Aorta (tissue), 5 donors: ENCODE measurements at places on chromosomes 13 and 19. TPM values are rescaled to one million over a fixed set of nuclear protein-coding genes. Genes with fewer than 3 reads are reported as not detected.

The KCNRG gene
- 0.45 TPM for total RNA-seq

The ARHGAP33 gene
- total RNA-seq = 12.3 TPM

The ZNF468 gene
- 10.5 TPM for total RNA-seq

The SBNO2 gene
- 165 TPM for total RNA-seq

The CGB1 gene
- total RNA-seq = not detected

The RANBP3 gene
- total RNA-seq = 63.2 TPM

The APOC1 gene
- 14.8 TPM for total RNA-seq

The CD22 gene
- total RNA-seq = 3.1 TPM

The CDC42EP5 gene
- total RNA-seq = 52.8 TPM

The CGB3 gene
- total RNA-seq = not detected

The PTPRS gene
- total RNA-seq = 220 TPM

The CFAP97D2 gene
- not detected for total RNA-seq

The SHFL gene
- total RNA-seq = 32.1 TPM

The PIK3R2 gene
- total RNA-seq = 21.8 TPM

The ZNF296 gene
- 0.19 TPM for total RNA-seq

The PLVAP gene
- 411 TPM for total RNA-seq

The KIR2DL4 gene
- total RNA-seq = not detected

The FUT2 gene
- total RNA-seq = not detected
